ENCODE measurements at places on chromosomes 12 and 14.

GRCh38 chr14:59481871-59482540 lies 2.2 kb downstream of the L3HYPDH start:
- no peak for DNase-seq

DNA sequence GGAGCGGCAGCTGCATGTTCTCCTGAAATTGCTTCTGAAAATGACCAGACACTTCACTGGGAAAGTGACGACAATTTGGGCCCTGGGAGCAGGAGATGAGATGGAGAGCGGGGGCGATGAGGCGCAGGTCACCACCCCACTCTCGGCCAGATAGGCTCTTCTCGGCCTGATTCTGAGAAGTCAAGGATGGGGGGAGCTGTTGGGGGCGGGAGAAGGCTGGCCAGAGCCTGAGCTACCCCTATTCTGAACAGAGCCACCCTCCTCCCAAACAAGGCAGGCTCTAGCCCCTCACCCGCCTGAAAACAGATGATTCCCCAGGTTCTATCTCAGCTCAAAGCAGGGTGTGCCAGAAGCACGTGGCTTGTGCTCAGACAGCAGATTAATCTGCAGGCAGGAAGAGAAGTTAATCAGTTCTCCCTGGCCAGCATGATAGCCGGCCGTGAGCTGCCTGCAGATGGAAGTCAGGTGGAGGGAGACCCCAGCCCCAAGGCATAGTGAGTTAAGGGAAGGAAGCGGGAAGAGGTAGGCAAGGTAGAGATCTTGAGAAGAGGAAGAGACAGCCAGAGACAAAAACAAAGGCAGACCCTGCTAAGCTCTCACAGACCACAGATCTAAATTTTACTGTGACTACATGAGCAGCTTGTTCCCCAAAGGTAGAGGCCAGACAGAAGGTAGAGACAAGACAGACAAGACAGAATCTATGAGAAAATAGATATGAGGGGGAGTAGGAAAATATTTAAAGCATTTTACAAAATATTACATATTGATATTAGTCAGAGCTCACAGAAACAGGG lies 10.9 kb upstream of the TAC3 start:
- DNase-seq, result peak; percentile 46

DNA sequence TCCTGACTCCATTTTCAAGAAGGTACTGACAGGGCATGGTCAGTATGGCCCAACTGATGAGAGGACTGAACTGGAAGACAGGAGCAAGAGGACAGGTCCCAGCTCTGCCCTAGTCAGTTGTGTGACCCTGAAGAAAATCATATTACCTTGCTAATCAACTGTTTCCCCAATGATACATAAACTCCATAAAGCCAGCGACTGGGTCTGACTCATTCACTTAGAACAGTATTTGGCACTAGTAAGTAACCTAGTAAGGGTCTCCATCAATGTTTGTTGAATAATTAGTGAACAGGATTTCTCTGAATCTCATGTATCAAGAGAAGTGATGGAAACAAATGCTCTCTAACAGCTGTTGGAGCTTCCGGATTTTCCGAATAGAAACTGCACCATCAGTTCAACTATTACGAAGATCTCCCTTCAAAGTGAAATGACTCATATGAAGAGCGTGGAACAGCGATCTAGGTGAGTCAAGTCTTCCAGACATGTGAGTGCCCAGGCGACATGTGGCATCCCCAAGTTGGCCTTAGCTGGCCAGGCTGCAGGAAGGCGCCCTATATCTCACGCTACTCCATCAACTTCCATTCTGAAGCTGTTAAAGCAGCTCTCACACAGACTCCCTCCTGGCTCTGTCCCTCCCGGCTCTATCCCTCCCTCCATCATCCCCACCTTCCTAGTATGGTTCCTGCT lies 94.5 kb downstream of the TTC7B start:
- DNase-seq, result no peak

DNA sequence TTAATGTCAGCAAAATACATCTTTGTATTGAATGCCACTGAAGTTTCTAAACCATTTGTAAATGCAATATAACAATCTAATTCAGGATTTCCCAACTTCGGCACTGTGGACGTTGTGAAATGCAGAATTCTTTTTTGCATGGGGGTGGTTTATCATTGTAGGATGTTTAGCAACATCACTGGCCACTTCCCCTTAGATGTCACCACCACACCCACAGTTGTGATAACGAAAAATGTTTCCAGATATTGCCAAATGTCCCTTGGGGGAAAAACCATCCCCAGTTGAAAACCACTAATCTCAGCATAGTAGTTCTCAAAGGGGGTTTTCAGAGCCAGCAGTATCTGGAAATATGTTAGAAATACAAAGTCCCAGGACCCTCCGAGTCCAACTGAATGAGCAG lies 203.3 kb downstream of the NAV3 start:
- no peak for DNase-seq

GRCh38 chr12:113239811-113240331 lies 18.6 kb downstream of the TPCN1 start:
- DNase-seq, result no peak

- no peak for DNase-seq
These were observed 193.9 kb upstream of the OR4E1 start for GRCh38 chr14:21867541-21867940.

- DNase-seq, result peak; percentile 89
These were observed 1.4 kb upstream of the SLC2A13 start for GRCh38 chr12:40107098-40107802.

DNA sequence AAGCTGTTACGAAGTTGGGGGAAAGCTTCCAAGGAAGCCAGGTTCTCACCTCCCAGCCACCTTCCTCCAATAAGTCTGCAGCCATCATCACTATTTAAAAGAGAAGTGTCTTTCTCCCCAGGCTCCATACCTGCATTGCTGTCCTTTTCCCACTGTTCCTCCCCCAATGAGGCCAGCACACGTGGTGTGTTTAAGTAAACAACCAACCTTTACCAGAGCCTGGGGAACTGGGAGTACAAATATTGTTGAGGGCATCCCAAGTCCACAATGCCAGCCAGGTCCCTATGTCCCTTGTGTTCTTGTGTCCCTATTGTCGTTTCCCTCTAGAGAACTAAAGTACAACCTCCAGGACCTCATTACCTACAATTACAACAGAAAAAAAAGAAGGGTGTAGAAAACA lies 49.2 kb upstream of the PNMA1 start:
- no peak for DNase-seq

GRCh38 chr14:58738876-58739275 lies 101.1 kb downstream of the DACT1 start:
- no peak for DNase-seq

DNA sequence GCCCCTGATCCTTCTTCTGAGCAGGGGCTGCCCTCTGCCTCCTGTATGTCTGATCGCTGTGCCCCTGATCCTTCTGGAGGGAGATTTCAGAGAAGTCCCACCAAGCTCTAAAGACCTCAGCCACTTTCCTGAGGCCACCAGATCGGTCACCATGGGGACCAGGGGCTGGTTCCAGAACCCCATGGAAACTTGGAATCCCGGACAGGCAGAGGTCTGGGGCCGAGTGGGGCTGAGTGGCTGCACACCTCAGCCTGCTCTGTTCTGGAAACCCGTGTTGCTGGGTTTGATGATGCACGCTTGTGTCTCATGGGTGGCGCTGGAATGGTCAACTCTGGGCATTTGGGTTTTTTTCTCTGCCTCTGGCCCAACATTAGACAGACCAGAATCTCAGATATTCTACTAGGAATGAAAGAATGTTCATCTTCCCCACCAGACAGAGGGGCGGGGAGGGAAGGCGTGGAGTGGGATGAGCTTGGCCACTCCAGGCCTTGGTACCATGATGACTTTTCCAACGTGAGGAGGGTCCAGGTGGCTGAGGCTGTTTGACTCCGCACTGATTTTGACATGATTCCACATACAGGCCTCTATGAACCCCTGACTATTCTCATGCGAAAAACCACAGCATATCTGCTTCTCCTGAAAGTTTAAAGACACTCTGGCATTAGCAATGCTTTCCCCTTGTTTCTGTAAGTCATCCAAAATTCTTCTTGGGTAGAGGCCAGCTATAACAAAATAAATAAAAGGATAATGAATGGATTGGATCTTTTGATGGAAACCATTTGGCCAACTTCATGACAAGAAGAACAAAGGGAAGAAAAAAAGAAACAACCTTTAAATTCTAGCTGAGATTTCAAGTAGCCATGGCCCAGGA lies 114.5 kb downstream of the ADGRD1 start:
- no peak for DNase-seq

DNA sequence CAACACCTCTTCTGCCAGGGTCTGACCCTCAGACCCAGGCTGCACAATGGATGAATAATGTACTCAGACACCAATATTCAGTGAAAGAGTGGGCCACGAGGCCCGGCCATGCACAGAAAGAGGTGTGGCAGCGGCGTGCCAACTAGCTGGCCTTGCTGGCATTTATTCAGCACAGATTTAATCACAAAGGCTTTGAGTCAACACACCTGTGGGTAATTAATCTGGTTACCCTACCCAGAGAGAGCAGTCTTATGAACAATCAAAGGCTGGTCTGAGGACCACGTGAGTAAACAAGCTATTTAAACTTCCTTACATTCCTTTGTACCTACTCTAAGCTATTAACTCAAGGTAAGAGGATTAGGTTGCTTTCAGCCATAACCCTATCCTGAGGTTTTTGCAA lies 324.8 kb downstream of the C12orf50 start:
- no peak for DNase-seq

DNA sequence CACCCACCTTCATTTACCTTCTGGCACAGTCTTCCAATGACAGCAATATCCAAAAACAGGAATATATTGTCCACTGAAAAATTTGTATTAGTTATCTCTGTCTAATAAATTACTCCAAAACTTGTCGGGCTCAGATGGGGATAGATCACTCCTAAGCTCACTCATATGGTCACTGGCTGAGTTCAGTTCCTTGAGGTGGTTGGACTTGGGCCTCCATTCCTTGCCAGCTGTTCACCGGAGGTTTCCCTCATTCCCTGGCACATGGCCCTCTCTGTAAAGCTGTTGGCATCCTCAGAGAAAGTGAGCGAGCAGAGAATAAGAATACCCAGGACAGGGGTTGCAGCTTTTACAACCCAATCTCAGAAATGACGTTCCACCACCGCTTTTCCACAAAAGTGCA lies 81.5 kb downstream of the TMTC1 start:
- DNase-seq, result no peak

- DNase-seq, result no peak
These were observed 678.7 kb upstream of the TMEM132C start for GRCh38 chr12:127588249-127588648.

DNA sequence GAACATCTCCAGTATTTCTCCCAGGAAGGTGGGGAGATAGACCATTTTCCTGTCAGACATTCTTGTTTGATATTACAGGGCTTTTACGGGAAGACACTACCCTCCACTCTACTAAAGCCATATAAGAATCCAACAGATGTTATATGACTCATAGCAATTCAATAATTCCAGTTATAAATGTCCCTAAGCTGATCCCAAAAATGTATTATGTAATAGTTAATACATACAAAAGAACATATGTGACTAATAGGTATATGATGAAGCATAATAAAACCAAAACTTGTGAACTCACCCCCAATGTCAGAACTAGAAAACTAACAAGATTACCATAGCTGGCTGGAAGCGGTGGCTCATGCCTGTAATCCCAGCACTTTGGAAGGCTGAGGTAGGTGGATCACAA lies 84.2 kb downstream of the EFCAB11 start:
- DNase-seq, result no peak

GRCh38 chr12:101076921-101077320 lies 133.1 kb downstream of the SLC5A8 start:
- no peak for DNase-seq

- no peak for DNase-seq
These were observed 13.2 kb downstream of the EIF5 start for GRCh38 chr14:103347091-103347815.

DNA sequence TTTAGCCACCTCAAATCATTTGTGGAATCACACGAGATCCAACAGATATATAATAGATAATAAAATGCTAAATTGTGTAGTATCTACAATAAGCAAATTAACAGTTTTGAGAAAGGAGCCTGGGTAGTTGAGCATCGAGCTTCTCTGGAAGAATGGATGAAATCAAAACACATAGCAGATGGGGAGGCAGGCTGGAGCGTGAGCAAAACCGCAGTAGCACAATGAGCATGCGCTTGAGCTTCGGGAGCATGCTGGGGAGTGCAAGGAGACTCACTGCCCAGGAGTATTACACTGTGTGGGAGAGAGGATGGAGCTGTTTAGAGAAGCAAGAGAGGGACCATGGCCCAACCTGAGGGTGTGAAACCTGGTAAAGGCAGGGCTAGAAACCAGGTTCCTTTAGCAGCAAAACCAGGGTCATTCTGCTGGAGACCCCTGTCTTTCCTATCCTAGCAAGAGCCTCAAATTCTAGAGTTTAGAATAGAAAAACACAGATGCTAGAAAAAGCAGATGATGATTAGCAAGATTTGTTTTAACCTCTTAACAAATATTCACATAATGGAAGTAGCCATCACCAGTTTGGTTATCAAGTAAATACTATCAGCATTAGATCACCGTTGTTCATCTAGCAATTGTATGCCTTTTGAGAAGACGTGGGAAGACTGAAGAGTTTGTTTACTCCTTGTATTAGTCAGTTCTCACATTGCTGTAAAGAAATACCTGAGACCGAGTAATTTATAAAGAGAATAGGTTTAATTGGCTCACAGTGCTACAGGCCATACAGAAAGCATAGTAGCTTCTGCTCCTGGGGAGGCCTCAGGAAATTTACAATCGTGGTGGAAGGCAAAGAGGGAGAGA lies 484.8 kb downstream of the EGLN3 start:
- DNase-seq, result no peak

DNA sequence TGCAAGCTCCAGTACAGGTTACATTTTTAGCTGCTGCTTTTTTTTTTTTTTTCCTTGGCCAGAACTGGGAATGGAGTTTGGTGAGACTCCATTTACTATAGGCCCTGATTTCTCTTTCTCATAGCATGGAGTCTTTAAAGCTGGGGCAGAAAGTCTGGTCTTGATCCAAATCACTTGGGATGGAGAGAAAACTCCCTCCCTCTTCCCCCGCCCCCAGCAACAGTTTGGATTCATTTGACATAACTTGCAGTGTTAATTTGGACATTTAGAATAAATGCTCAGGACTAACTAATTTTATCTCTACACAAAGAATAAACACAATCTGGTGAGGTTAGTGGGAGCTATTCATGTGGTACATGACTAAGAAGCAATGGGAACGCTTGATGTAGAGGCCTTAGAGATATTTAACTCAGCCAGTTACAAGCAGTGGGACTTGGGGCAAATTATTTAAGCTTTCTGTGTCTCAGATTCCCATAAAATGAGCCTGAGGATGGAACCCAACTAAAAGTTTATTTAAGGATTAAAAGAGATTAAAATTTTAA lies 107.3 kb upstream of the ARHGAP5 start:
- DNase-seq, result no peak

DNA sequence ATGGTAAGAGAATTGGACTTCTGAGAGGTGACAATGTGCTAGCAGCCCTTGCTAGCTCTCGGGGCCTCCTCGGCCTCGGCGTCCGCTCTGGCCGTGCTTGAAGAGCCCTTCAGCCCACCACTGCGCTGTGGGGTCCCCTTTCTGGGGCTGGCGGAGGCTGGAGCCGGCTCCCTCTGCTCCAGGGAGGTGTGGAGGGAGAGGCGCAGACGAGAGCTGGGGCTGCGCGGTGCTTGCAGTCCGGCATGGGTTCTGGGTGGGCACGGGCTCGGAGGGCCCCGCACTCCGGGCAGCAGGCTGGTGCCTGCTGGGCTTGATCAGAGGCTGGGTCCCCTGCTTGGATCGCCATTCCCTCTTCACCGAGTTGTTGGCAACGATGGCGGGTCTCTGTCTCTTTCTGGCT lies 226.4 kb upstream of the AMIGO2 start:
- DNase-seq, result no peak

- no peak for DNase-seq
These were observed 12.7 kb downstream of the SCYL2 start for GRCh38 chr12:100279607-100280244.

Data from activated T-cell treated with anti-CD3 and anti-CD28 coated beads, Interleukin-2, amount 50 U/mL, for 48 hours (primary cell).